GM10248 (cell line): ENCODE measurements at places on chromosomes 3 and 15.
A peak's percentile ranks its signal among the peaks of the same experiment; 100 is the strongest.

- no peak for DNase-seq
These were observed 10.2 kb upstream of the TMEM45A start for GRCh38 chr3:100482176-100482575.

- no peak for DNase-seq
These were observed 46.7 kb downstream of the EMC4 start for GRCh38 chr15:34271493-34271892.

DNA sequence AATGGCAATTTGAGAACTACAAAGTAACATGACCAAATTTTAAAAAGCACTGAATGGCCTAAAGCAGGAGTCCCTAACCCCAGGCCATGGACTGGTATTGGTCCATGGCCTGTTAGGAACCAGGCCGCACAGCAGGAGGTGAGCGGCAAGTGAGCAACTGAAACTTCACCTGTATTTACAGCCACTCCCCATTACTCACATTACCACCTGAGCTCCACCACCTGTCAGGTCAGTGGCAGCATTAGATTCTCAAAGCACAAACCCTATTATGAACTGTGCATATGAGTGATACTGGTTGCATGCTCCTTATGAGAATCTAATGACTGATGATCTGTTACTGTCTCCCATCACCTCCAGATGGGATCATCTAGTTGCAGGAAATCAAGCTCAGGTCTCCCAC lies 48.8 kb downstream of the SENP7 start:
- DNase-seq, result no peak

DNA sequence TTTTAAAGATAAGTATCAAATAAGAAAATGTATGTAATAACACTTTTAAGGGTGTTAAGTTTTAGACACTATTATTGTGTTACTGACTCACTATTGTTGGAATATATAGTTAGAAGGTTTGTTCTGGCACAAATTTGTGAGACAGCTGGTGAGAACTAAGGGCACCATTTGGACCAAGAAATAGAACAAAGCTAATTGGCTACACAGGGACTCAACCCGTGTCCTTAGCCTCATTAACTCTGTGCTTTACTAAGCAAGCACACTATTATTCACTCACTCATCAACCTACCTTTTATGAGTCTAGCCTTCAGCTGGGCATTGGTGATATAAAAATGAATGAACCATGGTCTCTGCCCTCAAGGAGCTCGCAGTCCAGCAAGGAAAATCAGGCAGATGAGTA lies 4.1 kb upstream of the UNC13C start:
- no peak for DNase-seq

GRCh38 chr3:69189487-69189886 lies 67.1 kb upstream of the LMOD3 start:
- no peak for DNase-seq

DNA sequence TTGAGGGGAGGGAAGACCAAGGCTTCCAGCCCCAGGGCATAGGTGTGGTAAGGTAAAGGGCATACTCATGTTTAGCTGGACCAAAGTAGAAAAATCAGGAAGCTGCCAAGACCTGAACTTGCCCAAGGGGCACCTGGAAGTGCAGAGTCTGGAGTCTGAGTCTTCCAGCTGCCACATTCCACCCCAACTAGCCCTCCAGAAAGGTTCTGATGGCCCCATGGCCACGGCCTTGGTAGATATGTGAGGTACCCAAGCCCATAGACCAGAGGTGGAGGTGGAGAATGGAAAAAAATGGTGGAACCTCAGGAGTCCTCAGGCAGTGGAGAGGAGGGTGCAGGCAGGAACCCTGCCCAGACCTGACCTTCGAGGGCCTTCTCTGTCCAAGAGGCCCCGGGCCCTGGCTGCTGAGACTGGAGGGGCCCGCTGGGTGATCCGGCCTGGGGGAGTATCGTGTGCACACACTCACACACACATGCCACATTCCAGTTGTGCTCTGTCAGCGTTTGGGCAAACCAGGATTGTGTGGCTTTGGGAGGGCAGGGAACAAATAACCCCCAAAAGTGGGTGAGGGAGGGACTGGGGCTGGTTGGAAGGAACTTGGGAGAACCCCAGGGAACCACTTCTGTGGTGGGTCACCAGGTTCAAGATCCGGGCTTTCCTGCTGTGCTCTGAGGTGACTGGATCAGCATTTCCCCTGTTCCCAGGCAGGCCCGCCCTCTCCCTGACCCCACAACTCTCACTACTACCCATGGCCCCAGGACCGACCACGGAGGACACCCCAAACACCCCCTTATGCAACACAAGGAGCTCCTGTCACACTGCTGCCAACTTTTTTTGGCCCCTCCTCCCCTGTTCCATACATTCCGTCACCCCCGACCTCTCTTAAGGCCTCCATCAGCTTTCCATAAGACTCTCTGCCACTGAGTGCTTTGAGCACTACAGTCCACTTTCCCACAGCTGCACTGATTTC lies 11.6 kb downstream of the MYL3 start:
- DNase-seq, result no peak

- no peak for DNase-seq
These were observed 6.6 kb upstream of the POLQ start for GRCh38 chr3:121552379-121552778.

DNA sequence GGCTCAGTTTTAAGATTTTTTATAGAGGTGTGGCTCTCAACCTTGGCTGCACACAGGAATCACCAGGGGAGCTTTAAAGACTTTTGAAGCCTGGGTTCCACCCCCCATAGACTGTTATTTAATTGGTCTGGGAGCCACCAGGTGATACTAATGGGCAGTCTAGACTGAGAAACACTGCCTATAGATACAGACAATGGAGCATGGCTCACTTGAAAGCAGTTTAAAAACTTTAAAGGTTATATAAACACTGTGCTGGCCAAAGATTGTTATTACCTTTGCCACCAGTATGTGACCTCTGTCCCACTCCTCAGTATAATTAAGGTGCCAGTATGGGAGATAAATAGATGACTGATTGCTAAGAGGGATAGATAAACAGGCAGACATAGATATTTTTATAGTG lies 3.8 kb downstream of the GOLIM4 start:
- no peak for DNase-seq

- no peak for DNase-seq
These were observed 57.0 kb upstream of the NR2F2 start for GRCh38 chr15:96273317-96274086.

- no peak for DNase-seq
These were observed 63.7 kb upstream of the DAZL start for GRCh38 chr3:16668776-16669545.

GRCh38 chr3:18886331-18886730 lies 262.0 kb upstream of the KCNH8 start:
- no peak for DNase-seq

DNA sequence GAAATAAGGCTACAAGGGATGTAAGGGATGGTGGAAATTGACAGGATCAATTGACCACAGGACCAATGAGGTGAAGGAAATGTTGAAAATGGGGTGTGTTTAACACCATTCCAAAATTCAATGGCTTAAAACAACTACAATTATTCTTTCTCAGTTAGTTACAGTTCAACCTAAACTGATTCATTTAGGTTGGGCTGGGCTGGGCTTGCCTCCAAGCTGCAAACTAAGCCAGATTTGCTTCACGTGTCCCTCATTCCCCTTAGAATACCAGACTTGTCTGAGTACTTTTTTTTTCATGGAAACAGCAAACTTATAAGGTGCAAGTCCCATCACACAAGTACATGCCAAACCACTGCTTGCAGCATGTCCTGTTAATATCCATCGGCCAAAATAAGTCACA lies 280.1 kb downstream of the NEK10 start:
- no peak for DNase-seq

DNA sequence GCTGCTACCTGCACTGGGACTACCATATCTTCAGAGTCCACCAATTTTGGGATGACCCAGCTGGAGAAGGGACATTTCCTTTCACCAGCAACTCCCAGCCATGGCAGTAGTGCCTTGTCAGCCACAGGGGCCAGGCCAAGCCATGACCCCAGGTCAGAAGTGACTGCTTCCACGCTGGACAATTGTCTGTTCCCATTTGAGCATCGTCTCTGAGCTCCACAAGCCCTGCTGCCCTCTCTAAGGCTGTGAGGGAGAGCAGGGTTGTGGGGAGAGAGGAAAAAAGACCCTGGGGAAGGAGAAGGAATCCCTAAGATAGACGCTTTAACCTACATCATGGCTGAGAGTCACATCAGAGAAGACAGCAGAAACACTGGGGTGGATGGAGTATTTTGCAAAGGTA lies 7.4 kb upstream of the RARRES1 start:
- no peak for DNase-seq

GRCh38 chr3:188948997-188949389 lies 222.8 kb upstream of the TPRG1 start:
- no peak for DNase-seq

- DNase-seq, result no peak
These were observed 148.2 kb downstream of the PDE8A start for GRCh38 chr15:85129881-85130280.

DNA sequence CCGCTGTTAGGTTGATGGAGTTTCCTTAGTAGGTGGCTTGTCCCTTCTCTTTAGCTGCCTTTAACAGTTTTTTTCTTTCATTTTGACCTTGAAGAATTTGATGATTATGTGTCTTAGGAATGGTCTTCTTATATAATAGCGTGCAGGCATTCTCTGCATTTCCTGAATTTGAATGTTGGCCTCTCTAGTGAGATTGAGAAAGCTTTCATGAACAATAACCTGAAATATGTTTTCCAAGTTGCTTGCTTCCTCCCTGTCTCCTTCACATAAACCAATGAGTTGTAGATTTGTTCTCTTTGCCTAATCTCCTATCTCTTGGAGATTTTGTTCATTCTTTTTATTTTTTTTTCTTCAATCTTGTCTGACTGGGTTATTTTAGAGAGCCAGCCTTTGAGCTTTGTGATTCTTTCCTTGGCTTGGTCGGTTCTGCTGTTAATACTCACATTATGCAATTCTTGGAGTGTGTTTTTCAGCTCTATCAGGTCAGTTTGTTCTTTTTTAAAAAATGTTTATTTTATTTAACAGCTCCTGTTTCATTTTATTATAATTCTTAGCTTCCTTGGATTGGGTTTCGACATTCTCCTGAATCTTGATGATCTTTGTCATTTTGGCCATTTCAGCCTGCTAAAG lies 627.9 kb downstream of the SI start:
- no peak for DNase-seq

GRCh38 chr15:90884719-90885431 lies 571 bp downstream of the FES start:
- no peak for DNase-seq

DNA sequence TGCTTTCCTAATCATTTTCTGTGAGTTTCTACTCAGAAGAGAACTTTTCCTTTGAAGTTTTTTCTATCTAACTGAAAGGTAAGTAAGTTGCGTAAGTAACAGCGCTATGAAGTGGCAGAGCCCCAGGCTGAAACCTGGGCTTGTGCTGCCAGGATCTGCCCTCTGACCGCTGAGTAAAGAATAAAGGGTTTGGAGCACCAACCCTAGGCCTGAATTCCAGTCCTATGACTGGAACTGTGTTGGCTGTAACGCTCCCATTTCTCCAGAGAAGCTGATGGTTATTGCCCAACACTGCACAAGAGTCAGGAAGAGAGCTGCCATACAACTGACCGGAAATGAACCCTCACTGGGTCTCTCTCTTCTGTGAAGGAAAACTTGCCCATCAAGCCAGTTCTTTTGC lies 87.0 kb downstream of the FOXB1 start:
- DNase-seq, result no peak

- DNase-seq, result no peak
These were observed 77.4 kb downstream of the PTPRG start for GRCh38 chr3:61638741-61639140.

GRCh38 chr3:138493804-138494606 lies 59.6 kb downstream of the ESYT3 start:
- no peak for DNase-seq

GRCh38 chr3:139836698-139837464 lies 98.1 kb upstream of the CLSTN2 start:
- DNase-seq, result no peak

DNA sequence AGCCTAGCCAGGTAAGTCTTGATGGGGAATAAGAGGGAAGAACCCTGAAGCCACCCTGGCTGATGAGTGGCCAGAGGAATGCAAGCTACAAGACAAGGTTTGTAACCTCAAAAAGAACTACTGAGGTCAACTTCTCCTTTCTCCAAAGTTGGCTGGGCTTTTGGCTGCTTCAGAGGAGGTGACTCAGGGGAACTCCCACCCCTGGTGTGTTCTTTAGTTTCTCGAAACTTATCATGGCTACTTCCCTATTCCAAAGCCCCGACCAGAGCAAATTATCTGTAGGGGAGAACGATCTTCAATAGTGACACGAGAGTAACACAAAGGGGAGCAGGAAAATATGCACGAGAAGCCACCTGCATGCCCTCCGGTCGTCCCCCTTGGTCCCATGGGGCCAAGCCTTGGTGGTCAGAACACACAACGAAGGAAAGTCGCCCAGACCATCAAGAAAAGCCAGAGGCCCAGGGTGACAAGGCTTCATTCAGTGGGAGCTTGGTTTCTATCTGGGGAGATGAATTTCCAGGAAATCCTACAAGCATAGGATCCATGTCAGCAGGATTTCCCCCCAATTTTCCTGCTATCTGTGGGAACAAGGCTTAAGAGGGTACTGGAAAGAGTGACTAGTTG lies 6.5 kb upstream of the BCL2A1 start:
- peak; percentile 57 for DNase-seq

DNA sequence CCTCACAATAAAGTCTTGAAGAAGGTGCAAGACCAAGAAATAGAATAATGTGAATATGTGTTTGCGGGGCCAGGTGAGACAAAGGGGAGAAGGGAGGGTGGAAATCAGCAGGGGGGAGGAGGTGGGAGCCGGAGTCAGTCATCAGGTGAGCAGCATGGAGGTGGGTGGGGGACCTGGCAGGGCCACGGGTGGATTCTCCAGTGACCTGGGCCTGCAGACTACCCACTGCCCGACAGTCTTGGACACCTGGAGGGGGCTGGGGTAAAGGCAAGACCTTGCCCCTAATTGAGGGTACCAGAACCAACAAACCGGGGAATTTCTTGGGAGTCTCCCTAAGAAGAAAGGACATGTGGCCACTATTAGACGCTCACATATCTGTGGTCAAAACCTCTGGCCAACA lies 95.8 kb downstream of the CHSY1 start:
- DNase-seq, result no peak
